HTR-8/SVneo (cell line): ENCODE measurements at places on chromosomes 5 and 9.

DNA sequence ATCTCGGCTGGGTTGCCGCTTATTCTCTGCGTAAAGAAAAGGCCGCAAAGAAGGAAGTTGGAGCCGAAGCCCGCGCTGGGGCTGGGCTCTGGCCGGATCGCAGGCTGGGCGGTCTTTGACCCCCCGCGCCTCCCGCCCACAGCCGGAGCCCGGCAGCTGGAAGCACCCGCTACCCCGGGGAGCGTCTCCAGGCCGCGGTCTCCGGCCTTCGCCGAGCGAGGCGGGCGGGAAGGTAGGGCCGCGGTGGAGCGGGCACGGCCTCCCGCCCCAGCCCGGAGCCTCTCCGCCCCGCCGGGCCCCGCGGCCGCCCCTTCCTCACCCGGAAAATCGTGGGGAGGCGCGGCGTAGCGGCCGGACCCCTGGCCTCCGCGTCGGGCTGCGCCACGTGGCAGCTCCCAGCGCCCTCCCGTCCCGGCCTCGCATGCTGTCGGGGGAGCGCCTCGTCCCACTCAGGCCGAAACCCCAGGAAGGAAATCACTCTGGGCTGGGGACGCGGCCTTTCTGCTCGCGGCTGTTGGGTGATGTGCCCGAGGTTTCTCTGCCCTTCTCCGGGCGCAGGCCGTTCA is 12.0 kb downstream of the FOXD1 start:
- no peak for DNase-seq

DNA sequence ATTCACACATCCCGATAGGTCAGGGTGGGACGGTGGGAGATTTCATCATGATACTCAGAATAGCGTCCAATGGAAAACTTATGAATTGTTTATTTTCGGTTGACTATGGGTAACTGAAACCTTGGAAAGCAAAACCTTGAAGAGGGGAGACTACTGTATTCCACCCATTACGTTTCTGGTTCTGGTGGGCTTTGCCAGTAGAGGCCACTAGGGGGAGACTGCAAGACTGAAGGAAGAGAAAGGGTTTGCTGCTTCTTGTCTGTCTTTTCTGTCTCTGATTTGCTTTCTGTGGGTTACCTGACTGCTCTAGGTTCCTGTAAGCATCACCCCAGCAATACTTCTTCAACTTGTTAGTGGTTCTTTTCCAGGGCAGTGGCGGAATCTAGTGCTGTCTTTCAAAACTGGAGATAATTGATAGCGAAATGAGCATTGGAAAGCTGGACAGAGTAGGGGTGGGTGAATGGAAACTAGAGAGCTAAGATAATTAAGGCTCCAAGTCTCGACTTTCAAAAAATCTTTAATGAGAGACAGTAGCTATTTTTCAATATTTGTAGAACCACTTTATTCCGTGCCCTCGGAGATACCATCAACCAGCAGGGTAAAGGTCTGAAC is 27.0 kb downstream of the GRIN3A start:
- DNase-seq = no peak

DNA sequence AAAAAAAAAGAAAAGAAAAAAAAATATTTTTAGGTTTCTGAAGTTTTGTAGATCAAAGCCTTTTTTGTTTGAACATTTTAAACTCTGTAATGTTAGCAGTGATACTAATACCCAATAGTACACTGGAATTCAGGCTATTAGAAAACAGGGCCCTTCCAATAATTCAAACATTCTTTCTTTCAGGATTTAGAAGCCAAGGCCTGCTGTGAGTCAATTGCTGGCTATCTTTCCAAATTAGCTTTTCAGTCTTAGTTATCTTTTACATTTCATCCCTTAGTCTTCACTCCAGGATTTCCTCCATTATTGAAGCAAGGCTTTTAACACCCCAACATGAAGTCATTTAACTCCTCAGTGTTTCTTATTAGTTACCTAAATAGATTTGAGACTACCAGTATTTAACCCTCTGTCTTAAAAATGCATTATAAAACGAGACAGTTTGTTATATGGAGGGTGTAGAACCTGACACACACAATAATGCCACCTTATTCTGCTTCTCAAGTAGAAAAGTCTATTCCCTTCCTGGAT is 951.9 kb upstream of the DMAC1 start:
- DNase-seq = no peak

GRCh38 chr9:93536874-93537273 is 39.5 kb upstream of the PHF2 start:
- no peak for DNase-seq

DNA sequence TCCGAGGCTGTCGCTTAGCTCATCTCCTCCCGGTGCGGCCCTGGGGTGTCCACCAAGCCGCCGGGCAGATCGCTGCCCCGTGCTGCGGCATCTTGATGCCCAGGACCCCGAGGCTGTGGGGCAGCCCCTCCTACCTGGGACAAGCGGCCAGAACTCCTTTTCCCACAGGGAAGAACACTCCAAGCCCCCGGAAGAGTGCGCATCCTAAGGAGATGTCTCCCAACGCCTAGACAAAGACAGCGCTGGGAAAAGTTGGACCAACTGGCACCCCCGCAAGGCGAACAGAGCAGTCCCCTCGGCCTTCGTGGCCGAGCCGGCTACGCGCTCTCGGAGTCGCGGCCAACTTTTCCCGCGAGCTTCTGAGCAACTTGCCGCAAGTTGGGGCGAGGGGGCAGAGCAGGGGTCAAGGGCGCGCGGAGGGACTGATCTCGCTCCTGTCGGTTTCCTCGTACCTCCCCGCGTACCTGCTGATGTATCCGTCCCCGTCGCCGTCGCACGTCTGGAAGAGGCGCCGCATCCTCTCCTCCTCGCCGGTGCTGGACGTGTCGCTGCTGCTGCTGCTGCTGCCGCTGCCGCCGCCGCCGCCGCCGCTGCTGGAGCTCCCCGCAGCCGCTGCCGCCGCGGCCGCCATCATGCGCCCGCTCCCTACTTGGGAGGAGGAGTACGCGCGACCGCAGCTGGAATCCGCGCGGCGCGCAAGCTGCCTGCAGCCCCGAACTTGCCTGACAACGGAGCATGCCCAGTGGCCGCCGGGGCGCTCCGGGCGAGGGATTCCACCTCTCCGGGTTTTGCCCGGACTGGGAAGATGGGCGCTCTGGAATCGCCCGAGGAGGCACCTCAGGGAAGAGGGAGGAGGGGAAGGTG is at the start of gene MCC:
MCC (minus strand) TSS at position 673 of the 864 bp plus-strand sequence.
- DNase-seq = peak; percentile 69

- peak; percentile 53 for DNase-seq
Observed at GRCh38 chr5:96344678-96345577, 88.1 kb downstream of the PCSK1 start.

DNA sequence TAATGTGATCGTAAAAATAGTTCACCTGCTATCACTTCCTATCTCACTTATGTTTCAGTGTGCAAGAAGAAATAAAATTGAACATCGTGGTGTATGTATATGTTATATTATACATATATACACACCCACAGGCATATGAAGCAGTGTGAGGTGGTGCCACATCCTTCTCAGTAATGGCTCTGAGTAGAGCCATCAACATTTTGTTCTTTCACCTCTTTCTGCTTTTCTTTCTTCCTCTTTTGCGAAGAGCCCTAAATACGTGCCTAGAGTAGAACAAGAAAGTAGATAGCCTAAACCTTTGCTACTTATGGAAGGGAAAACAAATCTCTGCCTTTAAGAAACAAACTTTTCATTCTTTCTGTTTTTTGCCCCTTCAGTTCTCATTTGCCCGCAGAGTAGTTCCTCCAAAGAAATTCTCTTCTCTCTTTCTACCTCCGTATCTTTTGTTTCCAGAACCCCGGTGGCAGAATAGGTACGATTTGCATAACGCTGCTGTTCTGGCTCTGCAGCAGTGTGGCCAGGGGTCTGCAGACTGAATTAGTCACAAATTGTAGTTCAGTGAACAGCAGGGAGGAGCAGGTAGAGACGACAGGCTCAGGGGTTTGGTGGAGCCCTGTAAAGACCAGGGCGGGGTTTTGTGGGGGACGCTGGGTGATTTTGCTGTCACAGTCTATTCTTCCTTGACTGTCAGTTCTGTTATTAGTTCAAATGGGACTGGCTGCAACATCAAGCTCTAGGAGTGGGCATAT is 40.5 kb upstream of the PJA2 start:
- DNase-seq = no peak

- no peak for DNase-seq
Observed at GRCh38 chr9:135505406-135506187, 5.1 kb downstream of the MRPS2 start.

GRCh38 chr9:111806259-111806658 is 11.5 kb upstream of the SHOC1 start:
- no peak for DNase-seq

- no peak for DNase-seq
Observed at GRCh38 chr9:107733523-107733894, 243.9 kb upstream of the KLF4 start.
